SK-N-SH (cell line): ENCODE measurements at places on chromosomes 6 and 20.

GRCh38 chr20:42024653-42025052 lies 406.5 kb upstream of the CHD6 start:
- DNase-seq = no peak

DNA sequence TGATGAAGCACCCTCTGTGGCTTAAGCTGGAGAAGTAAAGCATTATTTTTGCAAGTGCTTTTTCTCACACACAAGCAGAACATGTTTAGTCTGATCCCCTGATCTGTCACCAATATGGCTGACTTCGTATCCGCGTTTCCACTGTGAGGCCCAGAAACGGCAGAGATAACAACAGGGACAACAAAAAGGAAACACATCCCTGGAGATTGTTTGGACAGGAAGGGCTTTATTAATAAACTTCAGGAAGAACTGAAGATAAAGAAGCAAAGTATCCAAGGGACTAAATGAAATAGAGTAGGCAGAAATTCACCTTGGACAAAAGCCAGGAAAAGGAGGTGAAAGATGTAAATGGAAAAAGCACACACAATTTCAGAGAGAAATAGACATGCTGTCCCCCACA lies 49.2 kb downstream of the RARS2 start:
- DNase-seq = no peak

DNA sequence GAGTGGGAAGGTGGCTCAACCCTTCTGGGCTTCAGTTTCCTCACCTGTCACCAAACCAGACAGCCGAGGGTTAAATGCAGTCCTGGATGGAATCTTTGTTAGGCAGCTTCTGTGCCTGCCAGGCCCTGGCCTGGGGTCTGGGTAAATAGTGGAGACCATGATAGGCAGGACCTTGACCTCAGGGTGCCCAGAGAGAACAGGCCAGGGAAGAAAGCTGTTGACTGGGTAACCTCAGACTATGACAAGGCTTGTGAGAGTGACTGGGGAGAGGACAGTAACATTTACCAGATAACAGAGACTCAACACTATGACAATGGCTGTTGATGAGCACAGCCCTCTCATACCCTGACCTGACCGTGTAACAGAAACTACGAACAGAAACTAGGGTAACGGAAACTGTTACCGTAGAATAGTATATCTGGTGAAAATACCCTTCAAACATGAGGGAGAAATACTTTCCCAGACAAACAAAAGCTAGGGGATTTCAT lies 218.3 kb downstream of the PREX1 start:
- DNase-seq = no peak

- DNase-seq = peak; percentile 38
Measured at GRCh38 chr20:16241911-16242310, 331.3 kb downstream of the KIF16B start.

DNA sequence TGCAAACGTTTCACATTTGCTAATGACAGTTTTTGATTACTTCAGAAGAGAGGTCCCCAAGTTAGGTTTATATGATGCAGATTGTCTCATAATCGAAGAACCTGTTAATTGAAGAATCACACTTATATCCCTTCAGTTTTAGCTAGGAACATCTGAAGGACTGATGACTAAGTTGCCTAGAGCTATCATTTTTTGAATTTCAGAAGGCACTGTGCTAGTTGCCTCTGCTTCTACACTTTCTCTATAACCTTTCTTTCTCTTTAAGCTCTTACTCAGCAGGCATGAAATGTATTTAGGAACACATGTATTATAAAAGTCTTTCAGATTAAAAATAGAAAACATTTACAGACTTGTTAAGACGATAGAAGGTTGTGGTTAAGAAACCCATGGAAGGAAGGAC lies 14.4 kb upstream of the GJE1 start:
- no peak for DNase-seq

DNA sequence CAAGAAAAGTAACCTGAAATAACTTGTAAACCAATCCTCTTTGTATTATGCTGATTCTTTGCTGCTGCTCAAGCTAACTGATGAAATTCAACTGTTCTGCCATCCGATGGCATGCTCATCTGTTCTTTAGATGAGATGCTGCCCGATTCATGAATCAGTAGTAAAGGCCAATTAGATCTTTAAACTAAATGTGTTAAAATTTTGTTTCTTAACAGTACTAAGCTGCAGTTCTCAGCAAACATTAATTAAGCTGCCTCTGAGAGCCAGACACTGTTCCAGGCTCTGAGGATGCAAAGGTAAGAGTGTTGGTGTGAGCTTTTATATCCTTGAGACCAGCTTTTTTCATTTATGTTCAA lies 77.0 kb upstream of the NT5E start:
- DNase-seq = no peak

GRCh38 chr6:88650029-88650619 lies 313.3 kb downstream of the RNGTT start:
- DNase-seq = no peak

GRCh38 chr6:113634352-113635163 lies 222.6 kb upstream of the MARCKS start:
- no peak for DNase-seq

- no peak for DNase-seq
Measured at GRCh38 chr6:132153221-132153898, 202.2 kb upstream of the CCN2 start.

DNA sequence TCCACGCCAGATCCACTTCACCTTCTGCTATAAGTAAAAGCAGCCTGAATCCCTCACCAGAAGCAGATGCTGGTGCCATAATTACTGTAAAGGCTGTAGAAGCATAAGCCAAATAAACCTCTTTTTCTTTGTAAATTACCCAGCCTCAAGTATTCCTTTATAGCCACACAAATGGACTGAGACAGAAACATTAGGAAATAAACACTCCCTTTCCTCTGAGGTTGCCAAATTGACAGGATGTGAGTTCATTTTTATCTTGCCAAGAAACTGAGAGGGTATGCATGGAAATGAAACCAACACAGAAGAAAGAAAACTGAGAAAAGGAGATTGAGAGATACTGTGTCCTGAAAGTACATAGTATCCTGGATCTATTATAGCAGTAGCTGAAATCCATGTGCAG lies 481.2 kb downstream of the HAO1 start:
- no peak for DNase-seq

GRCh38 chr6:4155848-4156466 lies 20.6 kb upstream of the ECI2 start:
- DNase-seq = peak; percentile 72
